ENCODE measurements at places on chromosomes 5 and 9.

- DNase-seq: no peak
These were observed 74.6 kb upstream of the ARRDC3 start for GRCh38 chr5:91457681-91458058.

- DNase-seq: no peak
These were observed 32.4 kb downstream of the CTNNAL1 start for GRCh38 chr9:108980893-108981292.

DNA sequence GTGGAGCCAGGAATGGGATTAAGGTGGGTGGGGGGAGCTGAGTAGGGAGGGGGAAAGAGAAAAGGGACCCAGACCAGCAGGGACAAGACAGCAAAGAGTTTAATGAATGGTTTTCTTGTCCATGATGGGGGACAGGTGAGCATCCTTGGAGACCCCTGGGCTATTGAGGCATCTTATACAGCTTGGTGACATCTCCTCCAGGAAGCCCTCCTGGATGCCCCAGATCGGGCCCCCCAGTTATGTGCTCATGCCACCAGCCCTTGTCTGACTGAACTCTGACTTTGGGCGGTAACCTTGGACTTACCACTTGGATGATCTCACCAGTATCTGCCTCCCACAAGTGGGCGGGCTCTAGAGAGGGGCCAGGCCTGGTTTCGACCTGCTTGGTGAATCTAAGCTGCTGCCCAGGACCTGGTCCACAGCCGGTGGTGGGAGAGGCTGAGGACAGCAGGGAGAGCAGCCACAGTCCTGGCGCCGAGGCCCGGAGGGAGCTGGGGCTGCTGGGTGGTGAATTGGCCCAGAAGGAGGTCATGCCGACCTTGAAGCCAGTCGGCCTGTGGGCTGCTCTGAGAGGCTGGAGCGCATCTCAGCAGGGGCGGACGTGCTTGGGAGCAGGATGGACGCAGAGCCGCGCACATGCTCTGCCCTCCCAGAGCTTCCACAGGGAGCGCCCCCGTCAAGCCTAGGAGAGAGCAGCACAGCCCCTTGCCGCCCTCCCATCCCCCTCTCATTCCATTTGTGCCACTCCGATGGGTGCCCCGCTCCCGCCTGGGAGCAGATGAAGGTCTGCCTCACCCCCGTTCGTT, 36.2 kb downstream of the UNC5A start:
- peak; percentile 38 for DNase-seq

- DNase-seq: no peak
These were observed 543.2 kb upstream of the ZNF608 start for GRCh38 chr5:125289606-125290005.

DNA sequence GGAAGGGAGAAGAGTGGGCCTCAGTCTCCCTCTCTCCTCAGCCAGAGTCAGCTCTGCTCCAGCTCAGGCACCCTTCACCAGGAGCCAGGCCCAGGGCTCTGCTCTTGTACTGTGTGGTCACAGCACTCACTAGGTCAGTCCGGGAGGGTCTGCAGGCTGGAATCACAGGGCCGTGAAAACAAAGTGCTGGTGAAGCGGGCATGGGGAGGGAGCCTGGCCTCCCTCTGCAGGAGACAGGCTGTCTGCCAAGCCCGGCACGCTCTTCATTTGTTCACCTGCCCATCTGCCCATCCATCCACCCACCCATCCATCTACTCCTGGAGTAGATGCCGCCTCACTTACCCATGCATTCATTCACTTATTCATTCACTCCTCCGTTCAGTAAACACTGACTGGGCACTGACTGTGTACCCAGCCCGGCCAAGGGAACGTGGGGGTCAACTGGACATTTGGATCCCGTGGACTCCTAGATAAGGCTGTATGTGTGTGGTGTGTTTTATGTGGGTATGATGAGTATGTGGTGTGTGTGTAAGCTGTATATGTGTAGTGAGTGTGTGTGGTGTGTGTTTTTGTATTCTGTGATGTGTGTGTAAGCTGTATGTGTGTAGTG, 3.6 kb downstream of the SPAAR start:
- DNase-seq: no peak
